Mammary microvascular endothelial cell (primary cell): ENCODE measurements at places on chromosomes 13 and 19. TPM values are rescaled to one million over a fixed set of nuclear protein-coding genes. Genes with fewer than 3 reads are reported as not detected.

MPND gene
- 2.8 and 4.5 TPM in 2 replicates for total RNA-seq

EDNRB gene
- total RNA-seq = 7.3 and 9.4 TPM in 2 replicates

ALDH16A1 gene
- 51.6 and 62.2 TPM in 2 replicates for total RNA-seq

SYT3 gene
- not detected in 2 replicates for total RNA-seq

OLFM2 gene
- not detected in 2 replicates for total RNA-seq

CEACAM7 gene
- total RNA-seq = not detected in 2 replicates
